Activated effector memory CD4-positive, alpha-beta T cell treated with Interleukin-2 at 50 U/mL for 16 hours (primary cell): ENCODE measurements at places on chromosomes 4 and X.

DNA sequence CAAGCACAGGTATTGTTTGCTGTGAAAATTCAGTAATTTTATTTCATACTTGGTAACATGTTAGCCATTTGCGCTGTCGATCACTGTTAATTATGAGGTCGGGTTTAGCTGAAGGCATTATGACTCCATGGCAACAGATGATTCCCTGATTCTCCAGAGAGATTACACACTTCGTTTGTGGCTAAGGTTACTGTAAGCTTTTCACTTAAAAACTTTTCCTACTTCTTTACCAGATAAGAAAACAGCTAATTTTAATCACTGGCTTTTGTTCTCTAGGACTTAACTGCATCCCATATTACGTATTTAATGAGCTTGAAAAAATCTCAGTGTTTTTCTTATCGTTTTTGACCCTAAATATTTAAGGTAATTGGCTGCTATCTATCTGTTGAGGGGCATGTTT lies 2.1 kb downstream of the GSTCD start:
- DNase-seq: no peak

DNA sequence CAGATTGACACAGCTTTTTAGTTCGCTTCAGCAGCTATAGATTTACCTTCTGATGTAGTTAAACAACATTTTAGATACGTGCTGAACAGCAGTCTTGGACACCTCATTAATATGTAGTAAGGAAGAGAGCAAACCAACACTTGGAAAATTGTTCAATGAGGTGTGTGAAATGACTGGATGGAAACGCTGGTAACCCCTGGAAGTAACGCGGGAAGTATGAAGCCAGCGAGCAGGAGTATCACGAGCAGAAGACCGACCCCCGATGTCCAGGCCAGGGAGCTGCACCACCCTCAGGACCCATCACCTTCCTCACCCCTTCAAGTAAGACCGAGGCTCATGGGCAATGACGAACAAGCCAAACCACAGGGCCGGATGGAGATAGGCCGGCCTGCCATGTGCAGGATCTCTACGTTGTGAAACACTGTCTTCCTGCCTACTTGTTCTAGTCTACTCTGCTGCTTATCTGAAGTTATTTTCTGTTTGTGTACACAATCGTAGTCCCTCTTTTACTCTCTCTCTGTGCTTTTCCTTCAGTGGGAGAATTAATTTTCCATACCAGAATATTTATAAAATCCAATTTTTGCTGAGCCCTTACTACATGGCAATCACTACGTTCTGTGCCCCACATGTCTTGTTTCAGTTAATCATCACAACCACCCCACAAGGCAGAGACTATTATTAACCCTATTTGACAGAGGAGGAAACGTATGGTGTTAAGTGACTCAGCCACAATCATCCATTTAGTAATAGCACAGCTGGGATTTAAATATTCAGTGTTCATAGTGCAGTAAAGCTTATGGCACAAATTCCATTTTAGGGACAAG lies 221.7 kb downstream of the APBB2 start:
- no peak for DNase-seq

DNA sequence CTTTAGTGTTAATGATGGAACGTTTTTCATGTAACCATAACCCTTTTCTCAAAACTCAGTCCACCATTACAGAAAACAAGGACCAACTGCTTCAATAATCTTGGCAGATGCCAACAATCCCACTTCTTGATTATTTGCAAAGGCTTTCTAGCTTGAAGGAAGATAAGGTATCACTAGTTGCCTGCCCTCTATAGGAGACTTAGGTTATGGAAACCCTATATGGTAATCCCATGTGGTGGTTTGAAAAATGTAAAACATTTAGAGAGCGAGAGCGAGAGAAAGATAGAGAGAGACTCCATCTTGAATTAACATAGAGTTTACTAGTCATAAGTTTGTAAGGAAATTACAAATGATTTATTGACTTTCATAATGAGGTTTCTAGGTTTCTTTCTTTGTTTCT lies 1627.5 kb upstream of the TENM3 start:
- no peak for DNase-seq

GRCh38 chr4:8210010-8210409 lies 10.9 kb downstream of the SH3TC1 start:
- no peak for DNase-seq

GRCh38 chrX:153639177-153640044 lies 7.6 kb upstream of the DUSP9 start:
- DNase-seq: no peak

GRCh38 chrX:18422886-18423285 lies 2.5 kb upstream of the CDKL5 start:
- no peak for DNase-seq

- DNase-seq: no peak
These were observed 52.8 kb upstream of the CCDC149 start for GRCh38 chr4:24965627-24966026.

DNA sequence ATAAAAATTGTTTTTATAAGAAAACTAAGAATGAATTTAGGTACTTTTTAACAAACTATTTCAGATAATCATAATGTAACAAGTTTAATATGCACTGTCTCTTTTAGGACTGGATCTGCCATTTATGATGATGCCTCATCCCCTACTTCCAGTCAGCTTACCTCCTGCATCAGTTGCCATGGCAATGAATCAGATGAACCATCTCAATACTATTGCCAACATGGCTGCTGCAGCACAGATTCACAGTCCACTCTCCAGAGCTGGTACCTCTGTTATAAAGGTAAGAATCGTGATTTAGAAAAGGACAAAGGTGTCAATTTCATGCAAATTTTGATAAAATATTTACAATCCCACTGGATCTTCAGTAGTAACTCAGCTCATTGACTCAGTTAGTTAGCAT lies 566.2 kb downstream of the DACH2 start:
- DNase-seq: no peak

- no peak for DNase-seq
These were observed 212.2 kb upstream of the MAGEB18 start for GRCh38 chrX:25925946-25926345.

DNA sequence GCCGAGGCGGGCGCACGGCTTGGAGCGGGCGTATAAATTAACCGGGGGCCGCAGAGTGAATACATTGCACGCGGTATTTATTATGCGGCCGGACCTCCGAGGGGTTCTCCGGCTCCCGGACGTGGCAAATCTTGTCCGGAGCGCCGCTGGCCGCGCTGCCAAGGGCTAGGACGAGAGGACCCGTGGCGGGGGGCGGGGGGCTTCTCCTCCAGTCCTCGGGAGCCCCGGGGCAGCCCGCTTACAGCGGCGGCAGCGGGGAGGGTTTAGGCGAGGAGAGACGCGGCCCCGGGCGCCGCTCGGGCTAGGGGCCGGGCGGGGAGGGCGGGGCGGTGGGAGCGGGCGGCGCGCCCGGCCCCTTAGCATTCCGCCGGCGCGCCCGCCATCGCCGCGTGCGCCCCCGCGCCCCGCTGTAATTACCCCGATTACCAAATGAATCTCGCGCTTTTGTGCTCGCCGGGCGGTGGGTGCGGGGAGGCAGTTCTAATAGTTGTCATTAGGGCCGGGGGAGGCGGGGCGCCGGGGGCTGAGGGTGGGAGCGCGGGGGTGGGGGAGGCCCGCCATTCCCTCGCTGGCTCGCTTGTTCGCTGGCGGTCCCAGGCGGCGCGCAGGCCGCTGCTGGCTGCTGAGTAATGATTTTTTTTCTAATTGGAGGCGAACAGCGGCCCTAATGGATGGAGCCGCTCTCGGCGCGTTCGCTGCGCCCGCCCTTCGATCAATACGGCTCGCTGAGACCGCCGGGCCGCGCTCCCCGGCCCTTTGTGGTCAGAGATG lies 276.6 kb downstream of the BCOR start:
- no peak for DNase-seq

DNA sequence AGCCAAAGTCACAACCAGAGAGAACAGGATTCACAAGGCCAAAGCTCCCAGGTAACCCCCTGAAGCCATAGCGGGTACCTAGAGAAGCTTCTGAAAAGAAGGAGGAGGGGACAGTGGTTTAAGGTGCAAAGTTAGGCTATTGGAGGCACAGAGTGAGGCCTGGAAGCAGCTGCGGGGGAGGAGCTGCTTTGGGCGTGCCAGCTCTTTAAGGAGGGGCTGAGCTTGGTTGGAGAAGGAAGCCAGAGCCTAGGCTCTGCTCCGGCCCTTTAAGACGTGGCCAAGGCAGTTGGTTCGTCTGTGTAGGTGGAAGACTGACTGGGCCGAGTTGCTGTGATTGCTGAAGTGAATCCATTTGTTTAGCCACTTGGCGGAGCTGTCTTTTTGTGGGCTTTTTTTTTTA lies 1.5 kb downstream of the KLF8 start:
- DNase-seq: no peak

DNA sequence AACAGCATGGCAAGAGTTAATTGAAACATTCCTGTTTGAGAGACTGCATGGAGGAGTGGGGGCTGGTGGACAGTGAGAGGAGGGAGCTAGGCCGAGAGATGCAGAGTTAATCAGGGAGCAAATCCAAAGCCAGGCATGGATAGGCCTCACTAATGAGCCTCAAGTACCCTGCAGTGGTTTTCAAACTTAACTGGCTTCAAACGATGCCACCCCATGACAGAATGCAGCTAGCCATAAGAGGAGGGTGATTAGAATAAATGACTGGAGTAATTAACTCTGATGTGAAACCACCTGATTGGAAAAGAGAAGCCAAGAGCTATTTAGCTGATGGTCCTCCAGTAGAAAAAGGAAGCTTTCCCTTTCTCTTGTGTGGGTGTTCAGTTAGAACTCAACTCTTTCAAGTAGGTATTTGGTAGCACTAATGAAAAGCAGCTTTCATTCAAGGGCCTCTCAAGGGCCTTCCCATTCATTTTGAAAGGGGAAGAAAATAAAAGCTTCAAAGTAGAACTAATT lies 215.4 kb upstream of the MAB21L2 start:
- DNase-seq: no peak

- DNase-seq: no peak
These were observed 262.2 kb downstream of the RPA4 start for GRCh38 chrX:97145934-97146333.

- DNase-seq: no peak
These were observed 27.3 kb downstream of the CXorf58 start for GRCh38 chrX:23935106-23935505.

- DNase-seq: no peak
These were observed 3.2 kb downstream of the CFAP99 start for GRCh38 chr4:2421928-2422327.

- no peak for DNase-seq
These were observed 8.5 kb downstream of the TIFA start for GRCh38 chr4:112277220-112277619.

DNA sequence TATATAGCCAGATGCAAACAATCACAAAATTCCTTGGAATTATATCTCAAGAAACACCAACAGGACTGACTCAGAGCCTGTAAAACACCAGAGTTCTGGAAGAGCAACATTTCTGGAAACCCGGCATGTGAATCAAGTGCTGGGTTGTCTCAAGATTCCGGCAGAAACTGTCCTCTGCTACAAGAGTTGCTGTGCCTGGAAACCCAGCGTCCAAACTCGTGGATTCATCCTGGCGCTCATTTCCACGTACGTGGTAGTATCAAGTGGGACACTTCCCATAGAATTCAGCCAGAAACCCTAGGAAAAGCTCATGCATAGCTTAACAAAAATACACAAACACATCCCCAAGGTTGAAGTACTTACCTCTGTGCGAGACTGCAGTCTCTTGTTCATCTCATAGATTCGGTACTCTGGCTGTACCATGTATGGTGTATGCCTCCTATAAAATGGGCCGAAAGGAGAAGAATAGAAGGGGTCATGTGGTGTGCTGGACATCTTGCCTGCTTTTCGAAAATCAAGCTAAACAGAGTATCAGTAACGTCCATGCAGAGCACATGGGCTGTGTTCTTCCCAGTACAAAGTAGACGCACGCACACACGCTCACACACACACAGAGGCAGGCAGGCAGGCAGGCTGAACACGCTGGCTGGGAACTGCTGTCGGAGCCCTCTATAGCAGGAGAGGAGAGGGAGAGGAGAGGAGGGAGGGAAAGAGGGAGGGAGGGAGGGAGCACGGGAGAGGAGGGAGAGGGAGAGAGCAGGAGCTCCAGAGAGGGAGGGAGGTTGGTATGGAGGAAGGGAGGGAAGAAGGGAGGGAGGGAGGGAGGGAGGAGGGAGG lies at the start of gene LDB2:
Gene LDB2 (minus strand): TSS at position 655 of the 837 bp plus-strand sequence.
- no peak for DNase-seq

GRCh38 chrX:40729598-40730584 lies 5.5 kb downstream of the MED14 start:
- DNase-seq: no peak

DNA sequence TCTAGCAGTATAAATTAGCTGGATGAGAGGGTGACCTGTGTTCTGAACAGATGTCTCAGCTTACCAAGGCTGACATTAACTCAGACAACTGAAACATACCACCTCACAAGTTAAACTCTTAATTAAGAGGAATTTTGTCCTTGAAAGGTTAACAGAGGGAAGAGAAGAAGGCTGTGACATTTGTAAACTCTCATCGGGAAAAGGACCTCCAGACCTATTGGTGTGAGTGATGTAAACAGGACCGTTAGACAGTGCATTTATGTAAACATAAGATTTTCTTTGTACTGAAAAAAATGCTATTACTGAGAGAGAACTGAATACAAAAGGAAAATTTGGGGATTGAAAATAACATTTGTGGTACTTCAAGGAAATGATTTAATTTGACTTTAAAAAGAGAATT lies 308.4 kb upstream of the DIAPH2 start:
- DNase-seq: no peak

- DNase-seq: no peak
These were observed 315.9 kb downstream of the MAPK10 start for GRCh38 chr4:86043755-86044592.

DNA sequence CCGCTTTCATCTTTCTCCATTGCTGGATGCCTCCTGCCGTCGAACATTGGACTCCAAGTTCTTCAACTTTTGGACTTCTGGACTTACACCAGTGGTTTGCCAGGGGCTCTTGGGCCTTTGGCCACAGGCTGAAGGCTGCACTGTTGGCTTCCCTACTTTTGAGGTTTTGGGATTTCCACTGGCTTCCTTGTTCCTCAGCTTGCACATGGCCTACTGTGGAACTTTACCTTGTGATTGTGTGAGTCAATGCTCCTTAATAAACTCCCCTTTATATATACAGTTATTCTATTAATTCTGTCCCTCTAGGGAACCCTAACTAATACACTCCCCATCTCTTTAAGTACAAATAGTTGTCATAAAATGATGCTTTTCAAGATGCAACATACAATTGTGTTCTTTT lies 595.3 kb downstream of the ARAP2 start:
- DNase-seq: no peak

DNA sequence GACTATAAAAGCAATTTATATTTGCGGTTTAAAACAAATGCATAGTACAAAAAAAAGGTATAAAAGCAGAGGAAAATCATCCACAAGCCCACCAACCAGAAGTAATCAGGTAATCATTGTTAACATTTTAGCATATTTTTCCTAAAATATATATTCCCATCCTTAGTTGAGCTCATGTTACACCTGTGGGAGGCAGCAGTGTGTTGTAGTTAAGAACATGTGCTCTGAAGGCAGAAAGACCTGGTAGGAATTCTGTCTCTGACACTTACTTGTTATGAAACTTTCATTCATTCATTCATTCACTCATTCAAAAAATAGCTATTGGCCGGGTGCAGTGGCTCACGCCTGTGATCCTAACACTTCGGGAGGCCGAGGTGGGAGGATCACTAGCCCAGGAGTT lies 15.4 kb upstream of the CDKL5 start:
- no peak for DNase-seq
